Activated naive CD8-positive, alpha-beta T cell treated with anti-CD3 and anti-CD28 coated beads, Interleukin-2, amount 50 U/mL, for 16 hours (primary cell): ENCODE measurements at places on chromosomes 6 and 20.

DNA sequence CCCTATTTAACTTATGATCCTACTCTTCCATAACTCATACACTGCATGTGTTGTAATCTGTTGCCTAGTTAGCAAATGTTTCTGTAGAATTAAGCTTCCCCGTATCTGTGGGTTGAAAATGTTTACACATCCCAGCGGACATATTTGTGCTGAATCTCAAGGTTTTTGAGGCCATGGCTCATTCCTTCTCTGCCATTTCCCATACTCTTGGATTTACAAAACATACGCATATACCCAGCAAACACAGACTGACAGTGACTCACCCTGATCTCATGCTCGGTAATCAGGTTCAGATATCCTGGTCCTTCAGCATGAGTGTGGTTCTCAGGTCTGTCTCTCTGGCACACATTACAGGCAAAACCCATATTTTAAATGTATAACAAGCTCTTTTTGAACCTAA, 58.7 kb downstream of the AGPAT4 start:
- DNase-seq: no peak

- DNase-seq: no peak
Measured at GRCh38 chr20:43832096-43832816, 82.4 kb upstream of the TOX2 start.

DNA sequence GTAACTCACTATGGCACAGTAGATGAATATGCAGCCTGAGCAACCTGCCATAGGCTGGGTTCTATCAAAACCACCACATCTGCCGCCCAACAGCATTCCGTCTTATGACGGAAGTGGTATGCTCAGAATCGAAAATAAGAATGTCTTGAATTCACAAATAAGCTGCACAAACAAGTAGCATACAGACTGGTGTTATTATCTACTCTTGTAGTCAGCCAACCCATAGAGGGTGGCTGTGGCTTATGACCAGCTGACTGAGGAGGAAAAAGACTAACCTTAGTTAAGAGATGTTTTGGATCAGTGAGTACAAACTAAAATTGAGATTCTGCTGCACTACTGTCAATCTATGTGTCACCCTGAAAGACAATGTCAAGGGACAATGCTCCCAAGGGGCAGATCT, 1255.1 kb upstream of the EYS start:
- DNase-seq: no peak

DNA sequence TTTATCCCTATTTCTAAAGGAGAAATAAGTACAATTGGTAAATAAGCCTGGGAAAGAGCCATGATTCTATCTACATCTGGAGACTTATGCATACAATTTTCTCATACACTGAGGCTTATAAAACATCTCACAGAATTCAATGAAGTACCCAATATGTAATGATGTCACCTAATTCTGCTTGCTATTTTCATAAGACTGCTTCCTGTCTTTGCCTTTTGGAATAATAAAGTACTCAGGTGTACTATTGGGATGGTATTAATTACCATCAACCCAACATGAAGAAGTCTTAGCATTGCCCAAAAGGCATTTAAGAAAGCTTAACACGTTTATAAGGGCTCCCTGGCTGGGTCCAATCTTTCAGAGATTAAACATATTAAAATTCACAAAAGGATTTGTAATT, 216.4 kb upstream of the TSHZ2 start:
- no peak for DNase-seq

GRCh38 chr20:3563548-3564177, 92.8 kb downstream of the ATRN start:
- DNase-seq: no peak

DNA sequence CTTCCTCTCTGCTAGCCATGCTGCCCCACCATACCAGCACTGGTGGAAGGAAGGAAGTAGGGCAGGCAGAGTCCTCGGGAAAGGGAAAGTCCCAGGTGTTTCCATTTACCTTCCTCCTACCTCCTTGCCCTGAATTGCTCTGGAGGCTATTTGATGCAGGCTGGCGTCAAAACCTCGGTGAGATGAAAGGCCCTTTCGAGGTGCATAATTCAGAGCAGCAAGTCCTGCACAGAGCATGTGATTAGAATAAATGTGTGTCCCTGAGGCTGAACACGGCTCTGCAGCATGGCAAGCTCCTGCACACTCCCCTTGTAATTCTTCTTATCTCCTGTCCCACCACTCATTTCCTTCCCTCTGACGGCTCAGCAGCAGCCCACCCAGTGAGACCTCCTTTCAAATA, 98.7 kb upstream of the LRFN2 start:
- no peak for DNase-seq
